ENCODE measurements at places on chromosomes 16 and 17.
A peak's percentile ranks its signal among the peaks of the same experiment; 100 is the strongest.

GRCh38 chr17:44416558-44417289 lies 27.3 kb upstream of the ITGA2B start:
- DNase-seq, result no peak

GRCh38 chr17:1162116-1162855 lies 17.5 kb downstream of the ABR start:
- no peak for DNase-seq

- peak; percentile 79 for DNase-seq
These were observed 349.2 kb upstream of the HSBP1 start for GRCh38 chr16:83458612-83459011.

GRCh38 chr17:77428020-77428748 lies 287.4 kb downstream of the SEC14L1 start:
- DNase-seq, result no peak

DNA sequence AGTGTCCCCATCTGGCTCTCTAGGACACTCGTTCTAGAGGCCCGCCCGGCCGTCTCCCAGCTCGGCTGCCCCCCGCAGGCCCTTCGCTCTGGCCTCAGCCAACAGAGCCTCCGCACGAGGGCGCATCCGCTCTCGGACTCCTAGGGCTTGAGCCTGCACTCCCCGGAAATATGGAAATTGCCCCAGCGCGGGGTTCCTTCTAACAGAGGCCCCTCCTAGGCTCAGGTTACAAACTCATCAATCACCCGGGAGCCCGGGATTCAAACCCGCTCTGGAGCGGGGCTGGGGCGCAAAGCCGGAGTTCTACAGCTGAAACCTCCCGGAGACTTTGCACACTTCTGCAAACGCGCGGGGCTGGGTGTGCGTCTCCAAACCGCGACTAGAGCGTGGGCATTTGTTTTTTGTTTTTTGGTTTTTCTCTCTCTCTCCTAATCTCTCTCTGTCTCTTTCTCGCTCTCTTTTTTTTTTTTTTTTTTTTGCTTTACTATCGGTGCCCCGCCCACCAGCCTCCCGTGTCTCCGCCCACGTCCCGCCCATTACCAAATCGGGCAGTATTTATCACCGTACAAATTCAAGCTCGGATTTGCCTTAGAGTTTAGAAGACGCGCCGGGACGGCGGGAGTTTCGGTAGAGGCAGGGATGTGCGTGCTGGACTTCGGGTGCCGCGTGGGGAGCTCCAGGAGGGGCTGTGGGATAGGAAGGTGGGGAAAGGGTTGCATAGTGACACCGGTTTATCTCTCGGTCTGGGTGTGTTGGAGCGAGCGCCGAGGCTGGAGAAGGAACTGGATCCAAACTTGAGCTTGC lies 2.4 kb upstream of the FOXL1 start:
- peak; percentile 97 for DNase-seq

DNA sequence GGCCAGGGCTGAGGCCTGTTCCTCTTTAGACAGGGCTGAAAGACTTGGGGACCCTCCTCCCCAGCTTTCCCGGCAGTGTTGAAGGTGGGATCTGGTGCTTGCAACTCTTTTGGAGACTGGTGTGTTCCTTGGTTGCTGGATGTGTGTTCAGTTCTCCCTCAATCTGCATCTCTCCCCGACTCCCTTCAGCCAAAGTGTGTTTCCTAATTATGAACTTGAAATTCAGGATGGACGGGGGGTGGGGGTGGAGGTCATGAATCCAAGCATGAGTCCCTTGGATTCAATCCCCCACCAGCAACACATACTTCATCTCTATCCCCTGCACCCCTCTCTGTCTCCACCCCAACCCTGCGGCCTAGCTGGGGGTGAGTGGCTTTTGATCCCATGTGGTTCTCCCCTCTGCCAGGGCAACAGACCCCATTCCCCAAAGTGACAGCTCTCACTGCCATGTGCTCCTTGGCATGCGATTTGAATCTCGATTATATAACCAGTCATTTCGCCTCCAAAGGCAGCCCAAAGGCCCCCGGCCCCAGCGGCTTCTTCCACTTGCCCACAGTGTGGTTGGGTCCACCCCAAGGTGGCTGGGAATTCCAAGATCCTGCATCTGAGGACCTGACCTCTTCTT lies 1.3 kb downstream of the ARHGAP23 start:
- DNase-seq, result no peak

DNA sequence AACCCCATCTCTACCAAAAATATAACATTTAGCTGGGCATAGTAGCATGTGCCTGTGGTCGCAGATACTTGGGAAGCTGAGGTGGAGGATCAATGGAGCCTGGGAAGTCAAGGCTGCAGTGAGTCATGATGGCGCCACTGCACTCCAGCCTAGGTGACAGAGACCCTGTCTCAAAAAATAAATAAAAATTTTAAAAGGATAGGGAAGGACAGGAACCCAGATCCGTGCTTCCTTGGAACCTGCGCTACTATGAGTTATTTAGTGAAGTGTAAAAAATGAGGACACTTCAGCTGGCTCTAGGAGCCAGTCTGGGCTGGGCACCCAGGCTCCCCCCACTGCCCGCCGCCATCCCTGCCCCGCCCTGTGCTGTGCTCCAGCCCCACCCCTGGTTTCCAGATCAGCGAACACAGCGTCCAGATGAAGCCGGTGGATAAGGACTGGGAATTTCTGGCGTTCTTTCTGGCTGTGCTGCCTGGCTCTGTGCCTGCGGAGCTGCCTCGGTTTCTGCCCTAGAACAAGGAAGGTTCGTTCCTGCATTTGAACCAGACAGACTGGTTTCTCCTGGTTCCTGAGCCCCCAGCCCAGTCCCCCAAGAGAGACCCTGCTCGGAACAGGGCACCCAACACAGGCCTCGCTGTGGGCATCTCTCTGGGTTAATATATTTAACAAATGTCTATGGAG lies 18.5 kb downstream of the PLLP start:
- no peak for DNase-seq

DNA sequence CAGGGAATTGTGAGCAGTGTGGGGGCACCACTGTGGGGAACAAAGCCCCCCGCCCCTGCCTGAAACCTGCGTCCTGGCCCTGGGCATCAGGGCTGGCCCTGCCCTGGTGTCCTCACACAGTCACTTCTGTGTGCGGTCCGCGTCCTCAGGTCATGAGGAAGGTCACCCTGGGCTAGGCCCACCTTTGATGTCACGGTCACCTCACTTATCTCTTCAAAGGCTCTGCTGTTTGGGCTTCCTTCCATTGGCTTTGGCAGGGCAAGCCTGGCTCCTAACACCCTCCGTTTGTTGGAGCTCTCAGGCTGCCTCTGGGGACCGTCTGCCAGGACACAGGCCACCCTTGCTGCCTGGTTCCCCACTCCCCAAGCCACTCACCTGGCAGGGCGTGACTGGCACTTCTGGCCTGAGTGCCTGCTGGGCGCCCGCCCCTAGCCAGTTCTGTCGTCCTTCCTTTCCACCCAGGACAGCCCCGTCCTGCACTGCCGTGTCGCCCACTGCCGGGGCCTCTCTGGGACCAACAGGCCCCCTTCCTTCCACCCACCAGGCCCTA lies 8.8 kb downstream of the CENPX start:
- no peak for DNase-seq

GRCh38 chr17:1211287-1211686 lies 31.5 kb upstream of the ABR start:
- no peak for DNase-seq

DNA sequence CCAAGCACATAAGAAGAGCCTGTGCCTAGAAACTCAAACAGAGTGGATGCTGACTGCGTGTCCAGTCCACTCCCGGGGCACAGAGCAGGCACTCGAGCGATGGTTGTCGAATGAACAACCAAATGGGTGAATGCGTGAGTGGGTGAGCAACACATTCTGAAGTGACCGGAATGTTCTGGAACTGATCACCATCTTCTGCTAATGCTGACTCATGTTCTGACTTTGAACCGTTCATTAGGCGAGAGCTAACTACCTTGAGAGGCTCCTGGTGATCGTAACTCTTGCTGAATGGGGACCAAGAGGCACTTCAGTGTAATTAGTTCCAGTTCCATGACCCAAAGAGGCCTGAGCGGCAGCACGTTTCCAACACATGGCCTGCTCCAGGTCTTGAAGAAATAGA lies 37.9 kb downstream of the IRF8 start:
- DNase-seq, result no peak

DNA sequence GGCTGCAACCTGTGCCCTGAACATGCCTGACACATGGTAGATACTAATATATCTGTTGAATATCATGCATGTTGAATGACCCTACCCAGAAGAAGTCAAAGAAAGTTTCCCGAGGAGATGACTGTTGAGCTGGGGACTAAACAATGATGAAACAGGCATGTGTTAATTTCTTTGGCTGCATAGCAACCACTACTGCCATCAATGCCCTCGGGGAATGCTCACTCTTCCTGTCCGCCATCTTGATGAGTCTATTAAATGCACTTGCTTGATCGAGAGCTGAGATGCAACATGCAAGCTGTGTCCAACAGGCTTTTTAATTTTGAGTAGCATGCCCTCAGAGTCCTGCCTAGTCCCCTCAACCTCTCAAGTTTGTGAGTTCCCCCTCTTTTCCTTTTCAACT lies 31.3 kb downstream of the GRIN2A start:
- no peak for DNase-seq

DNA sequence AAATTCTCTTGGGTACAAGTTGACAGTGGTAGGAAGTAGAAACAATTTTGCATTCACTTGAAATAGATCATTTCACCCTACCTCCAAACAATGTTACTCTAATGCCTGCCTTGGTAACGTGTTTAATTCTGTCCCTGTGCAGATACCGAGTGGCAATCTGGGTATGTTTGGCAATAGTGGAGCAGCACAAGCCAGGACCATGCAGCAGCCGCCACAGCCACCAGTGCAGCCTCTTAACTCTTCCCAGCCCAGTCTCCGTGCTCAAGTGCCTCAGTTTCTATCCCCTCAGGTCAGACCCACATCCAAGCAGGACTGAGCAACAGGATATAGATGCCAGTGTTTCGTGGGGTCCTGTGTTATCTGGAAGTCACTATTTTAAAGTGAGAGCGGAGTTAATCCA lies 49.3 kb downstream of the TMC6 start:
- no peak for DNase-seq

- DNase-seq, result no peak
These were observed 143.7 kb upstream of the RCVRN start for GRCh38 chr17:10048629-10049350.

GRCh38 chr16:84600343-84601229 lies 17.3 kb downstream of the COTL1 start:
- no peak for DNase-seq

DNA sequence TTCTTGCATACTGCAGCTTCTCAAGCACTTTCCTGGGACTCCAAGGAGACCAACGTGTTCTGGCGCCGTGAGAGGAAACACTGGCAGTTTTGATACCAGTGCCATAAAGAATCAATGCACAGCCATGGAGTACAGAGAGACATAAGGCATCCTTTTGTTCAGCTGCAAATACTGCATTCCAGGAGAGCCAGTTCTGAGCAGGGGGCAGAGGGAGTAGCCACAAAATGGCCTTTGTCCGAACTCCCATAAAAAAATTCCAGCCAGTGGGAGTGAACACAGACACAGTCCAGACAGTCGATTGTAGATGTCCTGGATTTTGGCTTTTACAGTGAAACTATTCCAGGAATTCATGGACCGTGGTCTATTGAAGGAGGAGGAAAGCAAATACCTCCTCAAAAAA lies 36.2 kb upstream of the TEKT3 start:
- DNase-seq, result peak; percentile 68

- no peak for DNase-seq
These were observed 6.1 kb downstream of the TBX21 start for GRCh38 chr17:47739150-47739549.

DNA sequence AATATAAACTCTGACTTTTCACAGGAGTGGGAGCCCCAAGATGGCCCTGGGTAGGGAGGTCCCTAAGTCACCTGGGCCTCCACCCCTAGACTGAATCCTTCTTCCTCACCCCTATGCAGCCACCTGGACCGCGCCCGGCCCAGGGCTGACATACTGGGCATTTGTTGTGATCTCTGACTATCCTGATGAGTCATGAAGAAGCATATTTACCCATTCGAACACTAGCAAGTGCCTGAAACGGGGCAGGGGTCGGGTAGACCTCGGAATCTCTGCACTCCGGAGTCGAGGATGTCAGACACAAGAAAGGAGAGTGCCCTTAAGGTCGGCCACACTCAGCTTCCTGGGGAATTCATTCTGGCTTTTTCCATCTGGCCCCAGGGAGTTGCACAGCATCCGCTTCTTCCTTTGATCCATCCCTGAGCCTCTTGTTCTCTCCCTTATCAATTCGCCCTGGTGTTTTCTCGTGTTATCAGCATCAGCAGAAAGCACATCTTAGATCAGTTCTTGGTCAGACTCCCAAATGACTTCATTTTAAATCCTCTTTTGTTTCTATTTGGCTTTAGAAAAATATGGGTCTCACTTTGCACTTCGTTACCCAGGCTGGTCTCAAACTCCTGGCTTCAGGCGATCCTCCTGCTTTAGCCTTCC lies 10.4 kb downstream of the METTL22 start:
- no peak for DNase-seq

DNA sequence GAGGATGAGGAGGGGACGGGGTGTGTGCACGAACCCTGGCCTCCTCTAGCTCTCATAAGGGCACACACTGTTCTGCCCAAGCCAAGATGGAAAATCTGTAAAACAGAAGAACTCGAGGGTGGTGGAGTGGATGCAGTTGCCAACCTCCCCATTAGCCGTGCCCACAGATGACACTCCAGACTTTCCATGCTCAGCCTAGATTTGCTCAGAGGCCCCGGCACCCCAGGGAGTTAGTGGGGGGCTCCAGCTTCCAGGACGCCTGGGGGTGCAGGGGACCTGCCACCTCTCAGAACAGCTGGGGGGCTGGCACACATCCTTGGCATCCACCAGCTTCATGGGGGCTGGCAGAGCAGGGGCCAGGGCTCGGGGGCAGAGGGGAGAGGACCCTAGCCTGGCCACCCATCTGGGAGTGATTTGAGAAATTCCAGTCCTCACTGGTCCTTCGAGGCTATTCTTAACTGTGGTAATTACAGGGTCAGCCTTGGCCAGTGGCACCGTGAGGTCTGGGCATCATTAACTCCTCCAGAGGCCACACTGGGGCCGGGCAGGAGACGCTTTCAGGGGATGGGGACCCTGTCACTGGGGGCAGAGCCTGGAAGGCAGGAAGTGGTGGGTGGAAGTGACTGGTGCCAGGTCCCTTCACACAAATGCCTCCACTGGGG lies 14.3 kb downstream of the VASN start:
- no peak for DNase-seq

GRCh38 chr17:47821031-47821423 lies 567 bp downstream of the OSBPL7 start:
- no peak for DNase-seq

DNA sequence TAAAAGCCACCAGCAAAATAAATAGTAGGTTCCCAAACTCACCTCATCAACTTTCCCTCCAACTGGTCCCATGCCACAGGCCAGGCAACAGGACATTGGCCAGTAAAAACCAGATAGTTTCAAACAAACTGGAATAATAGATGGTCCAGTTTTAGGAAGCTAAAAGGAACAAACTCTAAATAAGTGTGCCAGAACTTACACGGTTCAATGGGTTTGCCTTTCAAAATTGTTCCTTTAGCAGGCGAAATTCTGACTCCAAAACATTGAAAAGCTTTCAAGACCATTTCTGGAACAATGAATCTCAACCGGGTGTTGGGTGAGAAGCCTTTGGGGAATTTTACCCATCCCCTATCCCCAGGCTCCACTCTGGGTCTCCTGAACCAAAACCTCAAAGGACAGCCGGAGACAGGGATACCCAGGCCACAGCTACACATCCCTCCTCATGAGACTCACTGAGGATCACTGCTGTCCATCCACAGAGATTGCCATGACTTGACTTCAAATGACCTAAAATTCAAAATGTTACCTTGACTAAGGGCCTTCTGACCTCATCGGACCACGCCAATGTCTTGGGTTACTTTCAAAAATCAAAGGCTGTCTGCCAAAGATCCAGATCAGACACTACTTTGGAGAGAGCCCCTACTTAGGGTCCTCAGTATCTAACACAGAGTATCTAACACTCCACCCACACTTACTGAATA lies 13.0 kb downstream of the AXIN2 start:
- no peak for DNase-seq

GRCh38 chr17:74632617-74633016 lies 9.1 kb upstream of the CD300E start:
- no peak for DNase-seq
